M059J (cell line): ENCODE measurements at places on chromosomes 2 and 18. TPM values are rescaled to one million over a fixed set of nuclear protein-coding genes. Genes with fewer than 3 reads are reported as not detected.

DAPL1 gene
- total RNA-seq: 2.2 TPM in 1 of 2 replicates, not detected in the other

GRCh38 chr2:65508225-65508624 lies 75.8 kb upstream of the SPRED2 start:
- DNase-seq: no peak

DNAH6 gene
- 0.02 TPM in 1 of 2 replicates, not detected in the other for total RNA-seq

SERPINB4 gene
- 0.05 TPM in 1 of 2 replicates, not detected in the other for total RNA-seq

TMEM247 gene
- not detected in 2 replicates for total RNA-seq
